Posterior vena cava (tissue), 2 donors: ENCODE measurements at places on chromosomes 5 and 9.
A peak's percentile ranks its signal among the peaks of the same experiment; 100 is the strongest.

DNA sequence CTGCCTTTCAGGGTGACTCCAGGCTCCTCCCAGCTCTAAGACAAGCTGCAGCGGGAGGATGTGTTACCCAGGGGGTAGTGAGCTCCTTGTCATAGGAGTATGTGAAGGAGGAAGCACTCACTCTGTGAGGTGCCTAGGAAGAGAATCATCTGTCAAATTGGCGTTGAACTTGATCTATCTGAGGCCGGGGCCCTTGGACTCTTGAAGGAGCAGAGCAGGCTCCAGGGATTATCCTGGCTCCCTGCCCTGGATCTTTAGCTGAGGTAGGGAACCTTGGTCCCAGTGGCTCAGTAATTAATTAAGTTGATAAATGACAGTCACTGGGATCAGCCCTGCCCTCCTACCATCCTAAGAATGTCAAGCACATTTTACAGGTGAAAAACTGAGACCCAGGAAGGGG is 15.5 kb downstream of the ADGRD2 start:
- DNase-seq, result peak; percentile 46

DNA sequence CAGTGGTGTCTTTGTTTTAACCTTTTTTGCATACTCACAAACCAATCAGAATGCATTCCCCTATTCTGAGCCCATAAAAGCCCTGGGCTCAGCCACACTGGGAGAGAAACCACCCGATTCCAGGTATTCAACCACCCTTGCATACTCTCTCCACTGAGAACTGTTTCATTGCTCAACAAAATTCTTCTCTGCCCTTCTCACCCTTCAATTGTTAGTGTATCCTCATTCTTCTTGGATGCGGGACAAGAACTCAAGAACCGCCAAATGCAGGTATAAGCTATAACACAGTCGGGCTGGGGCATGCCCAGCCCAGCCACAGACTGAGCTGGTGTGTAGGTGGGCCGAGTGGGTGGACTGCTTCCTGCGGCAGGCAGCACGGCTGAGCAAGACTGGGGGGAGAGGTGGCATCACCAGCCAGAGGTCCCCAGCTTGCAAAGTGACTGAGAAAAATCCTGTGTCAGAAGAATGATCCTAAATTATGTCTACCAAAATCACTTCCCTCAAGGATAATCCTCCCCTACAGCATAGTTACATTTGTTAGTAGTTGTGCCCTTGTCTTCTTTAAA is 141.0 kb downstream of the SSBP2 start:
- no peak for DNase-seq

DNA sequence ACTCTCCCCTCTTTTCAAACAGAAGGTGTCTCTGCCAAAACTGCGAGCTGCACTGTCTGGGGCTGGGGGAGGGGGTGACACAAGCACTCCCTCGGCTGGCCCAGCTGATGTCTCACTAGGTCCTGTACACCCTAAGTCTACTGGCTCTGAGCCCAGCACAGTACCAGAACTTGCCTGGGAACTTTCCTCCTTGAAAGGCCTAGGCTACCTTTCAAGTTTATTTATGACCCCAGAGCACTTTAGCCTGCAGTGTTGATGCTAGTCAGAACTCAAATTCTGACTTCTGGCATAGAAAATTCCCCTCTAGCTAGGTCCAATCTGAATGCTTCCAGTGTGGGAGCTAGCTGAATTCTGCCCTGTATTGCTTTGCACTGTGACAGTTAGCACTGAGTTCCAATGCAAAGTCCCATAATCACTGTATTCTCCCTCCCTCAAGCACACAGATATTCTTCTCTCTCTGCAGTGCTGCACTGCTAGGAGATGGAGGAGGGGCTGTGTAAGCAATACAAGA is 10.5 kb downstream of the LURAP1L start:
- DNase-seq, result no peak

DNA sequence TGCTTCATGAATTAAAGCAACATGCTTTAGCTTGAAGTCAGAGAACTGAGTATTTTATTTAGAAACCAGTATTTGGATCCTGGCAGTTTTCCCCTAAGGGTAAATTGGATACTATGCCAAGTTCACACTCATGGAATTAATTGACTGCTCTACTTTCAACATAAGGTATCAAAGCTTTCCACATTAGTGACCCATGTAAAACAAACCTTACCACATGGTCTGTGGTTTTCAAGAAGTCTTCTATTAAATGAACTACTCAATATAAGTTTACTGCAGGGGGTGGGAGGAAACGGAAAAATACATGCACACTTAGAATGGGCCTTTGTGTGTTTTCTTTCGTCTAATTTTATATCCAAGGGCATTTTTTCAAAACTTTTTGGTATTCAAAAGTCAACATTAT is 232.0 kb upstream of the FBXL7 start:
- no peak for DNase-seq

- no peak for DNase-seq
These were observed 24.1 kb downstream of the PSAT1 start for GRCh38 chr9:78320875-78321496.
